Astrocyte of the cerebellum (primary cell): ENCODE measurements at places on chromosomes 5 and 9.

GRCh38 chr9:130433168-130433946, 11.4 kb upstream of the ASS1 start:
- DNase-seq: no peak

DNA sequence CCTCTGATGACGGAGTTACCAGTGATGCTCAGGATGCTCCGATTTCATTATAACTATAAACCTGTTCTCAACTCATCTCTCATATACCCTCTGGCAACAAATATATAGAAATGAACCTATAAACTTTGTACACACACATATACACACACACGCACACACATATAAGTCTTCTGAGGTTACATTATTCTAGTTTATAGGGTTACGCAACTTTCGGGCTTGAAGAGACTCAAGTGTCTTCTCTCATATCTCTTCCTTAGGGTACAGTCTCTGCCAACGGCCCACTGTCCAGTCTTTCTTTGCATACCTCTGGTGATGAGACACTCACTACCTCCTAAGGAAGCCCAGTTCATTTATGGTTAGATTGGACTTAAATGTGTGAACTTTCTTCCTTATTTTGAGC, 69.4 kb upstream of the TBC1D2 start:
- DNase-seq: no peak

- no peak for DNase-seq
These were observed 113.0 kb downstream of the RPS23 start for GRCh38 chr5:82164977-82165713.

- no peak for DNase-seq
These were observed 163.7 kb downstream of the FGF10 start for GRCh38 chr5:44225231-44226160.

- DNase-seq: no peak
These were observed 144.7 kb downstream of the PCSK1 start for GRCh38 chr5:96288166-96288844.

DNA sequence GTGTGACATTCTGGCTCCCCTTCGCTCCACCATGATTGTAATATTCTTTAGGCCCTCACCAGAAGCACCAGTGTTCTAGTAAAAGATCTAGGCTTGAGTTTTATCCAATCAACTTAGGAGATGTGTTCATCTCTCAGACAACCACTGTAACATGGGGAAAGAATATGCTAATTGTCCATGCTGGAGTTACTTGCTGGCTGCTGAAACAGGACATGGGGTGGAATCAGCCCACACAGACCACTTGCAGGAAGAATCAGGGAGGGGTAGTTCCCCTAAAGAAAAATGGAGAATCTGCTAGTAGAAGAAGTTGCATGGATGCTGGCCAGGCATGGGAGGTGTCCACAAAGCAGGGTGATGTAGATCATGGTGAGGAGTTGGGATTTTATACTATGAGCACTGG, 86.2 kb downstream of the FEM1C start:
- no peak for DNase-seq

DNA sequence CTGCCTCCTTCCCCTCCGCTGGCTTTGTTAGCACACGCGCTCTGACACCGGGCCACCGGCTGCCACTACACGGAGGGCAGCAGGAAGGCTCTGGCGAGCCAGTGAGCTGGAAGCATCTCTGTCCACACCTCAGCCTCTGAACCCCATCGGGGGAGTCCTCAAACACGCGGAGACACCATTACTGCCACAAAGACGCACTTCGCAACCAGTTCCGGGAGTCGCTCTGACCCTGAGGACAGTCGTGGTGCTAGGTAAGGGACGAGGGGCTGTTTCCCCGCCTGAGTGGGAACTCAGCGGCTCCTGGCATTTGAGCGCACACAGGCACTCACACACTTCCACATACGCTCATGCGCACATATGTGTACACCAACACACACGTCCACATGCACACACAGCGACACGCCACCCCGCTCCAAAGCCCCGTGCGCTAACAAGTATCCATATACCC, 160.0 kb downstream of the C9orf152 start:
- no peak for DNase-seq

GRCh38 chr5:131541071-131541470, 94.0 kb downstream of the RAPGEF6 start:
- DNase-seq: no peak

DNA sequence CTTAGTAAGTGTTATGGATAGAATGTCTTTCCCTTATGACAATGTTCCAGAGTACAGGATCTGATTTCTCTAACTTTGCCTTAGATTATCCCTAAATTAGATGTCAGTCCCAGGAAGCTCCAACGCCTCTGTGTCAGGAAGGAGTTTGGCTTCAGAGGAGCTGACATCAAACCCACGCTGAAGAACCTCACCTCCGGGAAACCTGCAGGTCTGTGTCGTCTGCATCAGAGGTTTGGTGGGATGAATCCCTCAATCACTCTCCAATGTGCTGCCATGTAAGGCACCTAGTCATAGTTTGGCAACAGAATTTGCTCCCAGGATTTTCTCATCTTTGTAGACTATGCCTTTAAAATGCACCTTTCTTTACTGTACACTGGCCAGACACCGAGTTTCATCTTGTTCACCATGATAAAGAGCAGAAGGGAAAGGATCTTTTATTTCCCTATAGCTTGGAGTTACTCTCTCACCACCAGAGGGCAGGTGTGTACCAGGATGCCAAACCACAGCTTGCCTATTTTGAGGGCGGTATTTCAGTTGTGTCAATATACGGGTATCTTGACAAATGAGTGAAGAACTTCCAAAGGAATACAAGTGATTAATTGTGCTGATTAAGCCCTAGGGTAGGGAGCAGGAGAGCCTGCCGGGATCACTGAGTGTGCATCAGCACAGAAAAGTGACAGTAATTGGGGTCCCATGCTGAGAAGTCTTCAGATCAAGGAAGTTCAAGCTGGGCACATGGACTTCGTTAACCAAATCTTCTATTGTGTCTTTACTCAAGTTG, 23.4 kb downstream of the MINAR2 start:
- DNase-seq: peak; percentile 26

DNA sequence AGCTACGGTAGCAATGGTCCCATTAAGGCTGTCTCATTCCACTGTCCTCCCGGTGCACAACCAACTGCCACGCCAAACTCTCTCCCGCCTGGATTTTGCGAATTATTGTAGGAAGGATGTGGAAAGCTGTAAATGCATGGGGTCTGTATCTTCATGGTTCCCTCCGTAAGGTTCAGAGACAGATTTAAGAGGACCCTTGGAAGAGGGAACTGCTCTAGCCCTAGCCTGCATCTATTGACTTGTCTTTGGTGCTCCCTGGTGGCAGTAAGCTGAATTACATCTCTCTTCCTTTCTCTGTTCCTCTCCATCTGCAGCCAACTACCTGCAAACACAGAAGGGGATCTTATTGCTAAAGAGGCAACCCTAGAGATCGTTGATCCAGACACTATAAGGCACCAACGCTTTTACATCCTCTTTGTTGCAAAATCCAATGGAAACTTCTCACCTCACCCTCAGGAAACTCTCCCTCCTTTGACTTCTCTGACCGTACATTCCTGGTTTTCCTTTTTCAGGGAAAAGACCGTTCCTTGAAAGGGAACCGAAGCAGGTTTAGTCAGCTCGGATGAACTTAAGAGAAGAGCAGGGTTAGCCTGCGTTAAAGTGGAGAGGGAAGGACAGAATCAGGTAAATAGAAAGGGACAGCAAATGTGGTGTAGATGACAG, 11.9 kb downstream of the CAPSL start:
- DNase-seq: no peak

GRCh38 chr5:150342583-150342982, 14.9 kb upstream of the TCOF1 start:
- no peak for DNase-seq

- DNase-seq: no peak
These were observed 40.3 kb upstream of the CEP72 start for GRCh38 chr5:571791-572190.

GRCh38 chr9:116705531-116705930, 18.4 kb downstream of the TRIM32 start:
- no peak for DNase-seq

GRCh38 chr5:115816226-115817081, at the start of gene CDO1:
Gene CDO1, minus strand, starts transcription at chr5:115816659. Its CDS starts 262 bp downstream, at chr5:115816397.
- DNase-seq: peak; percentile 44

DNA sequence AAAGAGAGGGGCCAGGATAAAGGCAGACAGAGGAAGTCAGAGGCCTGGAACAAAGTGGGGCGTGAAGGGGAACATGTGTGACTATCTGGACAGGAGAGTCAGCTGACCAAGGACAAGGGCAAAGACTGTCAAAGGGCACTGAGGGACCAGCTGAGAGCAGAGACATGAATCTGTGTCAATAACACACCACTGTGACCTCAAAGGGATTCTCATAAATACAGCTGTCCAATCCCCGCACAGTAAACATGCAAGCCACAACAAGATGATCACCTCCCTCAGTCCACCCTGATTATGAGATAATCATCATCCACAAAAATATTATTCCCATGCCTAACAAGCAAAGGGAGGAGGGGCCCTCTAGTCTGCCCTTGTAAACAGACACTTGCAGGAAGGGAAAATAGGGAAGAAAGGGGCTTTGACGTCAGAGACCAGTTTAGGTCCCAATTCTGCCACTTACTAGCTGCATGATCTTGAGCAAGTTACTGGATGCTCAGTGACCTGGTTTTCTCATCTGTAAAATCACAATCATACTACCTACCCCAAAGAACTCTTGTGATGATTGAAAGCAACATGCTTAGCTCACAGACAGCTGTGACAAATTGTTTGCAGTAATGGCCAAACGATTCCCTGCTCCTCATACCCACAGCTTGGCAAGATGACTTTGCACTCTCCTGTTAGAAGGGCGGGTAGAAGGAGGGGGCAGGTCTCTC, 41.8 kb downstream of the RAPGEF1 start:
- no peak for DNase-seq

GRCh38 chr5:45288746-45289145, 407.4 kb downstream of the HCN1 start:
- no peak for DNase-seq

DNA sequence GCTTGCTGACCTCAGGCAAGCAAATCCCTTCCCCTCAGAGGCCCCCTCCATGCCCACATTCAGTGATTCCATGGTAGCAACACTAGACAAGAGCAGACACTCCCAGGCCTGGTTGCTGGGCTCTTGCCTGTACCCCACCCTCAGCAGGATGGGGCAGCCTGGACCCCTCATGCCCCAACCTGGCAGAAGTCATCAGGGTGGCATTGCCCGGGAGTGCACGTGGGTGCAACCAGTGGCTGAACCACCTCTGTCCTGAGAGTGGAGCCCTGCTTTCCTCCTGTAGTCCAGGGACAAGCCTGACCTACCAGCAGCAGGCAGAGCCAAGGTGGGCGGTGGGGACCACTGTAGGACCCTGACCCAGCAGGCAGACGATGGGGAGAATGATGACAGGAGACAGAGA, 65.8 kb upstream of the TBC1D2 start:
- DNase-seq: no peak

GRCh38 chr5:114099161-114099560, 262.7 kb upstream of the KCNN2 start:
- no peak for DNase-seq

DNA sequence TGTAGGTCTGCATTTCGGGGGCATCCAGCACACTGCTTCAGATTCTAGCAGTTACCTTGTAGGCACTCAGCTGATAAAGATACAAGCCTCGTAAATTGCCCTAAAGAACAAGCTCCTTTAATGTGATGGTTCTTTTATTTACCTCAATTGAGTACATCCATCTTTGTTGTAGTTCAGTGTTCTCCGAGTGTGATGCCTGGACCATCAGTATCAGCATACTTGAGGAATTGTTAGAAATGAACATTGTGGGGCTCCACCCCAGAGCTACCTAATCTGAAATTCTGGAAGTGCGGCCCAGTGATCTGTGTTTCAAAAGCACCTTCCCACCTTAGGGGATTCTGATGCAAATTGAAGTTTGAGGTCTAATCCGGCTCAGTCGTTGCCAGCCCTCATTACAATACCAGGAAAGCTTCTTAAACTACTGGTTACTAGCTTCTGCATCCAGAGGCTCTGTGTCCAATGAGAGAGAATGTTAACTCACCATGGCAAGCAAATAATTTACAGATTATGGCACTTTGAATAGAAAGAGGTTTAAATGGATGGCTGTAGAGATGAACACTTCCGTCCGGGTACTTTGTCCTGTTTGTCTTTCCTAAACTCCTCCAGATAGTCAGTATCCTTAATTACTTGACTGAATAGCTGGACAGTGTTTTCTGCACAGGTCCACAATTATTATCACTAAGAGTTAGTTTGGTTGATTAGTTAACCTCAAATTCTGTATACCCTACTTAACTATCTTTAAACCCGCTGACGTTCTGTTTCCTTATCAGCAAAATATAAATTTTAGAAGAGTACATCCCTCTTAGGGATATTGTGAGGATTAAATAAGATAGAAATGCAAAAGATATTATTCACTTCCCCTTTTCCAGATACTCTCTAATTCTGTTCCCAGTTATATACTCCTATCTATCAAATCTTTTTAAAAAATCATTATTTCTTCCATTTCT, 47.9 kb downstream of the RAI14 start:
- DNase-seq: no peak

- DNase-seq: peak; percentile 39
These were observed 106.4 kb upstream of the ELL2 start for GRCh38 chr5:96067894-96068614.

DNA sequence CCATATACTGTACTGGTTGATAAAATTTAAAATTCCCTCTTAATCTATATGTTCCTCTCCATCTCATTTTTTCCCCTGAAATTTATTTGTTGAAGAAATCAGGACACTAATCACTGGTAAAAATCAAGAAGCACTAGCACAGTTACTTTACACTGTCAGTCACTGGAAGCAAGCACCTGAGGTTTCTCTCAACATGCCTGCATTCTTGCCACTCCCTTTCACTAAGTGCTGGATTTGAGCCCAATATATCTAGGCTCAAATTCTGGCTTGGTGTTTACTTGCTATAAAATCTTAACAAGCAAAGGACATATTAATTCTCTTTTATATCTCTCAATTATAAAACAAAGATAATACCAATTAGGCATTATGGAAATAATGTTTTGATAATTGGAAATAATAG, 58.6 kb downstream of the DIAPH1 start:
- peak; percentile 19 for DNase-seq

- no peak for DNase-seq
These were observed 3.2 kb upstream of the FUBP3 start for GRCh38 chr9:130576176-130576575.

GRCh38 chr5:56440871-56441740, 208.0 kb upstream of the ANKRD55 start:
- peak; percentile 33 for DNase-seq

DNA sequence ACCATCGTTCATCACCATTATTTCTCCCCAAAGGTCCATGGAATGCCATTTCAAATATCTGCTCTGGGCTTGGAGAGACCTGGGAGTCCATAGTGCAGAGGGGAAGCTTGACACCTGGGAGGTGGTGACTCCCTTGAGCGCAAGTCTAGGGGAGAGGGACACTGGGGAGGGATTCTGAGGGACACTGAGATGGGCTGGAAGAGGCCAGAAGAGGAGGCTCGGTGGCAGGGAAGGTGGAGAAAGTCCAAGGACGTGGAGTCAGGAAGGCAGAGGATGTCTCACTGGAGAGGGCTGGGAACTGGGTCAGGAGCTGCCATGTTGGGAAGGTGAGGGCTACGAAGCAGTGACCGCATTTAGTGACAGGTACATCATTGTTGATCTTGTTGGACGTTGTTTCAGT, 160.3 kb upstream of the MVB12B start:
- DNase-seq: no peak
